ENCODE measurements at places on chromosomes 1 and 21. TPM values are rescaled to one million over a fixed set of nuclear protein-coding genes. Genes with fewer than 3 reads are reported as not detected.

DNA sequence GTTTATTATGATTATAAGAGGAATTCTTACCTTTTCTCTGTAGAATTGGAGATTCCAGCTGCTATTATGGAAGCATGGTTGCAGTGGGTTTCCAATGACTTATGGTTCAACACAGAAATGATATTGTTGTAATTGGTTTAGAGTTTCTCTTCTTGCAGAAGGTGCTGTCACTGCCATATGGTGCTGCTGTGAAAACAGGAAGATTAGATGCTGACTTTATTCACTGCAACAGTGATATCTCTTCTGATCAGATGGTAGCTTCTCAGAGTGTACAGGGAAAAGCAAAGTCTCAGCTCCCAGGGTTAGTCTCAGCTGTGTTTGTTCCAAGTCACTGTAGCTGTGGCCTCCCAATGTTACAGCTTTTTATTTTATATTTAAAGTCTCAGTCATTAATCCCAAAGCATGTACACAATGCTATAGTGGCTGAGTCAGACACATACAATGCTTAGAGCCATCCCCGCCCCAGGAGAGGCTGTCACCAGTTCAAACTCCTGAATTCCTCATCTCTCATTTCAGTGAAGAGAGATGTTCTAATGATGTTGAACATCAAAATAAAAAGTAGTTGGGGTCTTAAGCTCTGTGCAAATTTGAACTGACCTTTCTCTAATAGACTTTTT lies 42.7 kb upstream of the RGS2 start:
- DNase-seq: no peak

DNA sequence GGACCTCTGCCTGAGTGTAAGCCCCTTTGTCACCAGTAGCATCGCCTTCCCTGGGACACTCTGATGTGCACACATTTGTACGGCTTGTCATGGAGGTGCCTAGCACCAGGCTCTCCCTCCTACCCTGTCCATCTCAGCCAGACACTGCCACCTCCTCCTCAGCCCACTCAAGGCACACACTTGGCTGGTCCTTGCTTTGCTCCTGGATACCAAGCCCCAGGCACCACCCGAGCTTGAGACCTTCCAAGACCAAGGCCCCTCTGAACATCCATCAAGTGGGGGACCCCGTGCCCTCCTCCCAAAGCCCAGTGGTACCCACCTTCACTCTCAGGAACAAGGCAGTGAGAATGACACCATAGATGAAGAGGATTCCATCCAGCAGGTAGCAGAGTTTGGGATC lies 78.0 kb downstream of the CD247 start:
- no peak for DNase-seq

DNA sequence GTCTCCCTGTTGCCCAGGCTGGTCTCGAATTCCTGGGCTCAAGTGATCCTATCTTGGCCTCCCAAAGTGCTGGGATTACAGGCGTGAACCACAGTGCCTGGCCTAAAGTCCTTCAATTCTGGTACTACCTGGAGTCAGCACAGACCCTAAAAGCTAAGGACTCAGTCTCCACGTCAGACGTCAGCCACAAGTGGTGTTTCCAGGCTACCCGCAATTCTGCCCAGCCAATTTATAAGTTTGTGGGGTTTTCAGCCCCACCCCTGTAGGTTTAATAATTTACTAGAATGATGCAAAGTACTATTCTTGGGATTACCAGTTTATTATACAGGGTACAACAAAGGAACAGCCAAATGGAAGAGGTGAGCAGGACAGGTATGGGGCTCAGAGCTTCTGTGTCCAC lies 10.6 kb upstream of the DIP2A start:
- DNase-seq: no peak

DNA sequence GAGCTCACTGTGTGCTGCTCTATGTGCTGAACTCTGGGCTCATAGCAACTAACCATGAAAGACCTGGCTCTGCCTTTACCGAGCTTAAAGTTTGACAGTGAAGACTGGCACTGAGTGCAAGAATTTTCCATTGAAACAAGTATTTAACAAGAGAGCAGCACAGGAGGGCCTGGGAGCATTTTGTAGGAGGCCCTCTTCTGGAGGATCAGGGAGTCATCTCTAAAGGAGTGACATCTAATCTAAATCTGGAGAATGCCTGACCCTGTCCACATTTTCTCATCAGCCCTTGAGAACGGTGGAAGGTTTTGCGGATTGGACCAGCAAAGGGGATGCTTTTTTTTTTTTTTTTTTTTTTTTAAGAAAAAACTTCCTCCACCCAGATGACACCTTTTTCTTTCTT lies 150.8 kb downstream of the ROR1 start:
- no peak for DNase-seq

GRCh38 chr1:12016182-12016581 lies 3.1 kb upstream of the MIIP start:
- DNase-seq: peak; percentile 30

DNA sequence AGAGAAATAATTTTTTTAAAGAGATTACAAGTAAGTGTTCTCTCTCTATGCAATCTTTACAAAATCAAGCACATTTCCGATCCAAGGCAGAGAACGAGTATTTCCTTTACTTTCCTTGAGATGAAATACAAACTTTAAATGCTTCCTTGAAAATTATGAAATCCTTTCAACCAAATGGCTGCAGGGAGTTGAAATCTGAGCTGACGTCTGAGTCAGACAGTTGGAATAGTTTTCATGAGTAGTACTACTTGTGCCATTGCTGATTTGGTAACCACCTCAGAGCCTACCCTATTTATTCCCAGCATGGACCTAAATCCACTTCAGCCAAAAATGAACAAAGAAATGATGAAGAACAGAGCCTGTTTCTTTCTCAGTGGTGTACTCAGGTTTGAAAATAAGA lies 183.6 kb downstream of the GIPC2 start:
- DNase-seq: peak; percentile 89

The OR2T33 gene
- total RNA-seq: not detected
